Aorta (tissue), 5 donors: ENCODE measurements at places on chromosomes 13 and 19.

DNA sequence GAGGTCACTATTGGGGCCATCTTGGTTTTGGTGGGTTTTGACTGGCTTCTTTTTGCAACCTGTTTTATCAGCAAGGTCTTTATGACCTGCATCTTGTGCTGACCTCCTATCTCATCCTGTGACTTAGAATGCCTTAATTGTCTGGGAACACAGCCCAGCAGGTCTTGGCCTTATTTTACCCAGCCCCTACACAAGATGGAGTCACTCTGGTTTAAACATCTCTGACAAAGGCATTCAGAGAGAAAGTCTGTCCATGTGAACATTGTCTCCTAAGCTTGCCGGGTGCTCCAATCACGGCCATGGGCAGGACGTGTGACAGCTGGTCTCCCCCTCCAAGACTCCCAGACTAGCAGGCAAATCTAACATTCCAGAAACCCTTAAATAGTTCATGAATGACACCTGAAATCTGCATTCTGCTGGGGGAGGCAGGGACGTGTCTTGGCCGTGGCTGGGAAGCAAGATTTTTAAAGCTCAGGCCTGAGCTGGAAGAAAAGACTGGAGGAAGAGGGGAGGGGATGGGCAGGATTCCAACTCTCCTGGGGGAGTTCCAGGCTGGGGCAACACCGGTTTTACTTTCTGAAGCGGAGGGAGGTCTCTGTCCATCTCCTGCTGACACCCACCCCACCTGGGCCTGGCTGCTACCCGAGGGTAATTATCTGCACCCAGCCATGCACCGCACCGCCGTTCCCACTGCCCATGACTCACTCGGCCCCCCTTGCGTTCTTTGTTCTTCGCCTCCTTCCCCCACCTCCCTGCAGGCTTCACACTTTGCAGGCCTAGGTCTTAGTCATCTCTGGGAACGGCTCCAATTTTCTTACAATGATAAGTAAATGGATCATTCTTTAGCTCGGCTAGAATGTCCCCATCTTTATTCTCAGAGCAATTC lies 11.6 kb upstream of the OR1M1 start:
- peak; percentile 88 for DNase-seq

- DNase-seq: no peak
Observed at GRCh38 chr13:32370805-32371204, 55.5 kb downstream of the BRCA2 start.

DNA sequence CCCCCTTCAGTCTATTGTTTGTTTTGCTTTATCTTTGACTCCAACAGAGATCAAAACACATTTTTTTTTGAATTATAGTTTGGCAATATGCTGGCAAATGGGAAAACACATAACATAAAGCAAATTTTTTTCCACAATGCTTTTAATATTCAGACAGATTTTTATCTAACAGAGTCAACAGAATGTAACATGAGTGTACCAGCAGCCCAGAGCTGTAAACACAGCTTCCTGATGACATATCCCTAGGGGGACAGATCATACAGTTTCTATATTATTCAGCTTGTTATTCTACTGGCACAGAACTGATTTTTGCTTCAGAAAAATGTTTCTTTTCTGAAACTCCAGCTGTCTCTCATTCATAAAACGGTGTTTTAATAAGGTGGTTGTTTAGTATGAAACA lies 168.8 kb downstream of the OLFM4 start:
- no peak for DNase-seq

- DNase-seq: no peak
Observed at GRCh38 chr13:112255550-112256120, 120.5 kb upstream of the SPACA7 start.

DNA sequence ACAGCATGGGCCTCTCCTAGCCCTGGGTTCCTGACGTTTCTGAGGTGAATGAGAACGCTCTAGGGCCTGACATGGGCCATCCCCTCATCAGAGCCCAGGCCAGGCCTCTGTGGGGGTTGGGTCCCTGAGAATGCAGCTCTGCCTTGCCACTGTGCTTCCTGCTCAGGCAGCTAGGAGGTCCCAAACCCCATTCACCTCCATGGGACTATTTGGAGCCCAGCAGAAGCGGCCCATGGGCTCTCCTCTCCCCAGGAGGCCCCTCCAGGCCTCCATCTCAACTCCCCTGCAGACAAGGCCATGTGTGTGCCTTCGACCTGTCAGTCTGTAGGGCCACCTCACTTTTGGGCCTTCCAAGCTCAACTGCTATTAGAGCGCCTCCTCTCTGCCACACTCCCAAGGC lies 36.9 kb downstream of the ELL start:
- no peak for DNase-seq
